ENCODE measurements at places on chromosomes 12 and 14. TPM values are rescaled to one million over a fixed set of nuclear protein-coding genes. Genes with fewer than 3 reads are reported as not detected.

The PLEK2 gene
- 1.4 TPM for total RNA-seq

DNA sequence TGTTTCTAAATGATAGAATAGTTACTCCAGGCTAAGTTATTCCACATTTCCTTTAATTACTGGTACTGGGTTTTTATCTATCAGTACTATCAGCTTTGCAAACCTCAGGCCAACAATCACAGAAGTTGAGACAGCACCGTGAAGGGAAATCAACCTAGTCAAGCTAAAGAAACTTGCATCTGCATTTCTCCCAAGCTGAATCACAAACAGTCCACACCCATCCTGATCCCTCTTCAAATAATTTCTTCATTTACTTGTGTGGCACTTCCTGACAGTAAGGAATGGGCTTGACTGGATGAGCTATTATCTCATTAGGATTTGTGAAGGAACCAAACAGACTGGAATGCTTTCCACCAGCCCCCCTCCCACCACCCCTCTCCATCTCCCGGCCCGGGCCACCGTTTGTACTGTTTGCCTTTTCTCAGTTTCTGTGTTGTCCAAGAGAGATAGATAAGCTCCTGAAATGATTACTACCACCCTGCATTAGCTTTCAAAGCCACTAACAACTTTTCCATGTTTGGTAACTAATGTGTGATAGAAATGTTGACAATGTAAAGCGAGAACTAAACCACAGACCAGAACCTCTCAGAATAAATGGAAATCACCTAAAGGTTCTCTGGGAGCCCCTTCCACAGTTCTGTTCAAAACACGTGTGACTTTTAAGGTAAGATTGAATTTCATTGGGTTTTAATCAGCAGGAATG lies 236.3 kb downstream of the SLC25A21 start:
- DNase-seq, result no peak

- no peak for DNase-seq
Observed at GRCh38 chr14:97620066-97620465, 822.9 kb downstream of the VRK1 start.

- no peak for DNase-seq
Observed at GRCh38 chr12:19561411-19561961, 122.2 kb downstream of the AEBP2 start.

DNA sequence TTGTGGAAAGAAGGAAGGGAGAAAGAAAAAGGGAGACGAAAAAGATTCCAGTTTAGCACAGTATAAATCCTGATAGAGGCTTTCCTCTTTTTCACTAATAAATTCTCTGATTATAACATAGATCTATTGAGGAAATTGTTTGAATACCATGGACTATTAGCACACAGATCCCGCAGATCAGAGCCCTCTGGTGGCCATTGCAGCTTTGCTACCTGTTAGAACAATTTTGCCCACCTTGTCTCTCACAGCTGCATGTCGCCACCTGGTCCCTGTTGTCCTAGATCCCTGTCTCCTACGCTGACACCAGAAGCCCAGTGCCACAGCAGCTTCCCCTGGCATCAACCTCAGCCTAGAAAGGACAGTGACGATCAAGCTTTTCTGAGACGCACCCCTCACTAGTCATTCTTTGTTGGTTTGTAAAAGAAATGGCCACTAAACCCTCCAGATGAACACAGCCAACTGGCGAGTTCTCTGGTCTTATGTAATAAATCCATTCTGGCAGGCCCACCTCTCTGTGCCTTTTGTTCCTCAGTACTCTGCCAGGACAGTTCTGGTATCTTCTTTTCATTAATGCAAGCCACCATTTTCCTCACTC lies 9.9 kb downstream of the GPHB5 start:
- no peak for DNase-seq

DNA sequence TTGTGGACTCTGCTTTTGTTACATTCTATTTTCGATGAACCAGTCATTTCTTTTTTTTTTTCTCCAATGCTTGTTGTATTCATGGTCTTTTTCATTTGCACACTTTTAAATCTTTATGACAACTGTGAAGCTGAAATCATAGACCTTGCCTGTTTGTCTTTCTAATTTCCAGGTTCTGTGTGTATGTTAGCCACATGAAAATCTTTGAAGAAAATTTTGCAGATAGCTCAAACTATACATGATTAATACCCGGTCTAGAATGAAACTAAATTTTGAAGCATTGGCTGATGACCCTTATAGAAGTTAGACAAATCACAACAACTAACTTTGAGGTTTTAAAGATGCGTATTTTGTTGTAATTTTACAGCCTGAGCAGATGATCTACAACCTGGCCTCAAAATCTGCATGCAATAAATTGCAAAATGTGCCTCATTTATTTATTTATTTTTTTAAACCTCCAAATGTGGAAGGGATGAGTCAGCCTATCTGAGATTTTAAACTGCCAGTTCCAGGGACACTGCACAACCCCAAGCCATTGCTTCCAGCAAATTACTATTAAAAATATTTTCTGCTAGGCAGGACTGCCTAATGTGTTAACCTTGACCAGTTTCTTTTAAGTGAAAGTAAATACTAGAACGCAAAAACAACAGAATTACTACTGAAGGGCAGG lies 96.3 kb upstream of the NAV3 start:
- no peak for DNase-seq

- no peak for DNase-seq
Observed at GRCh38 chr12:94269316-94269999, 121.1 kb downstream of the PLXNC1 start.
